Hematopoietic multipotent progenitor cell (in vitro differentiated cells): ENCODE measurements at places on chromosomes 16 and 17. TPM values are rescaled to one million over a fixed set of nuclear protein-coding genes. Genes with fewer than 3 reads are reported as not detected.

The SLC47A2 gene
- total RNA-seq = not detected

The ZACN gene
- total RNA-seq = not detected

The TEX14 gene
- total RNA-seq = 0.27 TPM

The TBC1D28 gene
- total RNA-seq = under 0.01 TPM

DNA sequence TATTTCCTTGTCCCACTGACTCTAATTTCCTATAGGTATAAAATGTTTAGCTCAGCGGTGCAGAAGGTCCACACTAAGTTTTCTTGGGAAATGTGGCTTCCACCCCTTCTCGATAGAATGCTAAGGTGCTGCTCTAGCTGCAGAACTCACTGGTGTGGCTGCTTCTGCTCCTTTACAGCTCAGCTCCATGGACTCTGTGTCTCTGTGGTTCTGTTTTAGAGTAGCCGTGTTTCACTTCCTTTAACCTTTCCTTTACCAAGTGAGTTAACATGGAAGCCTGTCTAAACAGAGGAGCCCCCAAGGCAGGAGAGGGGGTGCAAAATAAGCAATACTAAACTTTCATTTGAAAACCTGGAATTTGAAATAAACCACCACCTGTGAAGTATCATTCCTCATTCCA, 65.3 kb downstream of the SPECC1 start:
- no peak for DNase-seq

GRCh38 chr17:50087912-50088405, 7.2 kb upstream of the PDK2 start:
- DNase-seq = no peak

DNA sequence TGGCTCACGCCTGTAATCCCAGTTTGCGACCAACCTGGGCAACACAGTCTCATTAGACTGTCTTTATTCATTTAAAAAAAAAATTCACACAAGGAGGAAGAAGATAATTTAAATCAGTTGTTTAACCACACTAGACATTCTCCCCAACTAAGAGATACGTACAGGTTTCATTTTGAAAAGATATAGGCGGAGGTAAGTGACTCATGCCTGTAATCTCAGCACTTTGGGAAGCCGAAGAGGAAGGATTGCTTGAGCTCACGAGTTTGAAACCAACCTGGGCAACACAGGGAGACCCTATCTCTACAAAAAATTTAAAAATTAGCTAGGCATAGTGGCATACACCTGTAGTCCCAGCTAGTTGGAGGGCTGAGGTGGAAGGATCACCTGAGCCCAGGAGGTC, 5.3 kb downstream of the CMTM4 start:
- no peak for DNase-seq

- no peak for DNase-seq
Observed at GRCh38 chr17:33640629-33641028, 347.5 kb upstream of the ASIC2 start.

- DNase-seq = no peak
Observed at GRCh38 chr16:55222486-55222885, 101.5 kb upstream of the IRX6 start.

- DNase-seq = no peak
Observed at GRCh38 chr17:81152288-81152828, 12.9 kb upstream of the PVALEF start.

GRCh38 chr17:1724351-1724868, at the start of gene WDR81:
Gene WDR81 (plus strand): TSS chr17:1724704. CDS start chr17:1724960, 256 bp downstream.
- peak; percentile 85 for DNase-seq

GRCh38 chr16:54398986-54399385, 112.4 kb upstream of the IRX3 start:
- DNase-seq = no peak

DNA sequence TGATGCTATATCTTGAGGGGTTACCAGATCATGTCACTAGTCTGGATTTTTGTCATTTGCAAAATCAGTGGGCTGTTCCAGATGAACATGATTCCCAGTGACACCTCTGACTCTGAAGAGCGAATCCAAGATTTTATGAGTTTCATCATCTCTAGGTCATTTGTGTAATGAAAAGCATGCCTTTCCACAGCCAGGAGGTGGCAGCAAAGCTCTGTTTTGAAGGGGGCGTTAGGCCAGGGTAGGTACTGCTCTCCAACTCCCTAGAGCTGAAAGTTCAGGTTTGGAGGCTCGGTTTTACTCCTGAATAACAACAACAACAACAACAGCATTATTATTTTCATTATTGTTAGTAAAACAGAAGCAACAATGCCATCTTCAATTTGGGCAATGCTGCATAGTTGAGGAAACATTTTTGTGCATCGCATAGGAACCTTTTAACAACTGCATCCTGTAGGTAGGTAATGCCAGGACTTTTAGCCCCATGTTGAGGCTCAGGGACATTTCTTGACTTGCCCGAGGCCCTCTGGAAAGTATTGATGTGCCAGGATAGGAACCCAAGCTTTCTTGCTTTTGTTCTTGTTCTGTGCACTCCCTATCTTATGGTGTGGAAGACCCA, 77.0 kb downstream of the MYH13 start:
- peak; percentile 82 for DNase-seq

- DNase-seq = no peak
Observed at GRCh38 chr17:49388290-49388640, 26.2 kb upstream of the ZNF652 start.

DNA sequence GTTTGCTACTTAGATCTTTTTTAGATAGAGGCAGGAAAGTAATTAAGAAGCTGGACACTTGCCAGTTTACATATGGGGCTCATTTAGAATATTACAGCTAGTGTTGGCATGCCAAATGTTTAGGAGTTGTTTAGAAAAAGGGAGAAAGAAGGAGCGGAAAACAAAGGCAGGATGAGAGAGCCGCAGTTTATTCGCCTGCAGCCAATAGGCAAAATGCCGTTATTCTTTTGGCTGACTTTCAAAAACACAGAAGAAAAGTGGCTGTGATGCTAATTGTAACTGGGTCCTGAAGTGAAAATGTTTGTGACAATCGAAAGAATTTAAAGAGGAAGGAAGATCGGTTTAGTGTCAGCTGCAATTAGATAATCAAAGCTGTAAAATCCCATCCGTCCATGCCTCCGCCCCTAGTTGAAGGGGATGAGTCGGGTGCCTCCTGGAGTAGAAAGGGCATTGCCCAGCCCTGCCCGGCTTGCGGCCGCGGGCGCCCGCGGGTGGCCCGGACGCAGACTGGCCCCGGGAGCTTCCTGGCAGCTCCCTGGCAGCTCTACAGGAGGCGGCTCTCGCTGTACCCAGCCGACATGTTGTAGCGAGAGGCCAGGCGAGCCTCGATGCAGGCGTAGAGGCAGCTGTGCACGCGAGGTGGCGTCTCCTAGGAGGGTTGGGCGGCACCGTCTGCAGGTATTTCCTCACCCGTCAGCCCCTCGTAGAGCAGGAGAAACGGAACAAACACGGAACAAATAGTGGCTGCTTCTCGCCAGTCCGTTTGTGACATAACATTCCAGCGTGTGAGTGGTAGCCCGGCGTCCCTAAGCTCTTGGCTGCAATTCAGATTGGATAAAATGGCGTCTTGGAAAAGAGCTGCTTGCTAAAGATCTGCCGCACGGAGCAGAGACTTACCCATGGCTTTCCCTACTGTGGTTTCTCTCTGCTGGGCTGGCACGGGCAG, 82.2 kb downstream of the TNRC6C start:
- DNase-seq = peak; percentile 41
